M059J (cell line): ENCODE measurements at places on chromosomes 5 and 9. TPM values are rescaled to one million over a fixed set of nuclear protein-coding genes. Genes with fewer than 3 reads are reported as not detected.

DNA sequence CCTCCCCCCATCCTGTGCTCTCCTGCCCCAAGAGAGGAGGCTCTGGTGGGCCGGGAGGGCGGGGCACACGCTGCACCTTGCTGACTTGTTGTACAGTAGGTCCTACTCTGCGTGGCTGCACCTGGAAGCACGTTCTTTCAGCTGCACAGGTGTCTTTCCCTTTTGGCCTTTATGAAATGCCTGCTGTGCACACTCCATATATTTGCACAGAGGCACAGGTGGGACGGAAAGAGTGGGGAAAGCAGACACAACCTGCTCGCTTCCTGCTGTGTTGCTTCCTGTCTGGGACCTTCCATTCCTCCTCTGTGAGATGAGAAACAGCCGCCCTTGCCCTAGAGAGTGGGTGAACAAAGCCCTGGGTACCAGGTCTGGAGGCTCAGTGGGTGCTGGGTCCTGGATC is 4.8 kb downstream of the USP20 start:
- no peak for DNase-seq

DNA sequence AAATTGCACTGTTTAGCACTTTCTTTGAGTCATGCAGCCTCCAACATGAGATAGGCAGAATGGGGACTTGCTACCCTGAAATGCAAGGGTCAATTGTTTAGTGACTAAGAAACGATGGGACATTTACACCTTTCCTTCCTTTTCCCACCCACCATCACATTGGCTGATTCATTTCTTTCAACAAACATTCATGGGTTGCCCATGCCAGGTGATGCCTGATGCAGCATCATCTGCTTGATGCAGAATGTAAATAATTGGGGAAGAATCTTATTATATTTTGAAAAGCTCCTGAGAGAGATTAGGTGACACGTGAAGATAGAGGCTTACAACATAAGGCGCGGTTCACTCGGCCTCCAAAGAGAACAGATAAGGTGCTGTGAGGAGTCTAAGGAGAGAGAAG is 4.5 kb upstream of the TRMT10B start:
- no peak for DNase-seq

- no peak for DNase-seq
These were observed 175.2 kb downstream of the CACNA1B start for GRCh38 chr9:138052635-138053320.

DNA sequence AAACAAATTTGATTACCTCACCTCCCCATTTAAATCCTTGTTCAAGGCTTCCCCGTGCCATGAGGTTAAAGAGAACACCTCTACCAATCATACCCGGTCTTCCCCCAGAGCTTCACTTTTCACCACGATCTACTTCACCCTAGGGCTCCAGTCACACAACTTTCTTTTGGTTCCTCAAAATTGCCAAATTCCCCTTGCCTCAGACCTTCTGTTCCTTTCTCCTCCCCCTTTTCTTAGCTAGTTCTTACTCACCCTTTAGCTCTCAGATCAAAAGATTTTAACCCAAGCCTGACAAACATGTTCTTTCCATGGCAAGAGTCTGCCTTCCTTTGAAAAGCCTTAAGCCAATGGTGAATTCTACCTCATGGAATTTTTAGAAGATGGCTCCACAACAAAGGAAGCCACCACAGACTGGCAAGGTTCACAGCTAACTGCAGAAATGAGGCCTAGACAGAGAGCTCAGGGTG is 56.7 kb downstream of the MAPKAP1 start:
- peak; percentile 84 for DNase-seq

DNA sequence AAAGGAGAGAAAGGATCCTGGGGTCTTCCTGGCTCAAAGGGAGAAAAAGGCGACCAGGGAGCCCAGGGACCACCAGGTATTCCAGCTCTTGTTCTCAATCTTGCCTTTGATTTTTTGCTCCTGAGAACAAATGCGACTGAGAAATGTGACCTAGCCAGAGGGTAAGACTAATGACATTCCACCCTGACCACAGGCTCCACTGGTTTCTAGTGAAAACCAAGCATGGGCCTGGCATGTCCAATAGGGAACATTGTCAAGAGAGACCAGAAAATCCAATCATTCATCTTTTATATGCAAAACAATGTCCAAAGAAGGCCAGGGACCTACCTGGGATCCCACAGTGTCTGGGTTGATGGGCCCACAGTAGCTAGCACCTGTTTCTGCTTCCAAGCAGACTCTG is 50.3 kb upstream of the TGFBR1 start:
- peak; percentile 97 for DNase-seq

- peak; percentile 58 for DNase-seq
These were observed 184.5 kb upstream of the TLE4 start for GRCh38 chr9:79387101-79387835.

DNA sequence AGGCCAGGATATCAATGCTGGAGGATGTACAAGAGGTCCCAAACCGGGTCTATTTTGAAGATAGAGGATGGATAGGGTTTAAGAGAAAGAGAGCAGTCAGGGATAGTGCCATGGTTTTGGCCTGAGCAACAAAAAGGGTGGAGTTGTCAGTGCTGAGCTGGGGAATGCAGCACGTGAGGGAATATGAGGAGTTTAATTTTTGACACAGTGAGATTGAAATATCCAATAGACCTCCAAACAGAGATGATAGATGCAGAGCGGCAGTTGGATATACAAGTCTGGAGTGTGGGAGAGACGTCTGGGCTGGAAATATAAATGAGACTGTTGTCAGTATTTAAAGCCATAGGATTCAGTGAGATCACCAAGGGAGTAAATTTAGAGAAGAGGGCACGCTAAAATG is 136.7 kb upstream of the EFNA5 start:
- no peak for DNase-seq

ANKRD20A1 gene
- total RNA-seq: not detected in 2 replicates

- no peak for DNase-seq
These were observed 96.8 kb downstream of the ALDH1A1 start for GRCh38 chr9:72855890-72856523.

DNA sequence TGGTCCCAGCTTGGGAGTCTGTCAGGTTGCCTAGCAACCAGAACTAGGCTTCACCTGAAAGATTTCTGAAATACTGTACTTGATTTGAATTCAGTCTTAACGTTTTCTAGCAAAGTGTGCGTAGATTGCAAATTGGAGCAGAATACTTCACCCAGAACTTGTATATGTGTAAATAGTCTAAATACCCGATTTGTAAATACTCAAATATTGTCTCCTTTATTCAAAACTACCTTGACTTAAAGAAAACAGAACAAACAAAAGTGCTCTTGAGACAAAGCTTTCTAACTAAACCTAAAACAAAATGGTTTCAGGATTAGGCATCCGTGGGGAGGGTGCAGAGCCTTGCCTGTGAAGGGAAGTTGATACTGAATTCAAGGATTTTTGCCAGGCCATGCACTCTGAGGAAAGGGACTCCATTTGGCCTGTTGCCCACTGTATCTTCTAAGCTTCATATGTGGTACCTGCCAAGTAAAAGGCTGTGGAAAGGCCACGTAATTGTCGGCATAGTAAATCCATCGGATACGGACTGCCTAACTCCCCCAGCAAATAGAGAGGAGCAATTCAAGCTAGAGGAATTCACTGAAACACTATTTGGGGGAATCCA is 744 bp upstream of the HMGCS1 start:
- DNase-seq: peak; percentile 49

NTMT1 gene
- 77.0 and 79.5 TPM in 2 replicates for total RNA-seq

GRCh38 chr5:2899311-2899710 is 147.8 kb upstream of the IRX2 start:
- DNase-seq: no peak

GRCh38 chr5:150211156-150212030 is 21.5 kb downstream of the SLC6A7 start:
- no peak for DNase-seq

DYNC2I2 gene
- total RNA-seq: 94.7 and 137 TPM in 2 replicates

- DNase-seq: no peak
These were observed 7.2 kb downstream of the ALDH7A1 start for GRCh38 chr5:126587551-126588390.

DNA sequence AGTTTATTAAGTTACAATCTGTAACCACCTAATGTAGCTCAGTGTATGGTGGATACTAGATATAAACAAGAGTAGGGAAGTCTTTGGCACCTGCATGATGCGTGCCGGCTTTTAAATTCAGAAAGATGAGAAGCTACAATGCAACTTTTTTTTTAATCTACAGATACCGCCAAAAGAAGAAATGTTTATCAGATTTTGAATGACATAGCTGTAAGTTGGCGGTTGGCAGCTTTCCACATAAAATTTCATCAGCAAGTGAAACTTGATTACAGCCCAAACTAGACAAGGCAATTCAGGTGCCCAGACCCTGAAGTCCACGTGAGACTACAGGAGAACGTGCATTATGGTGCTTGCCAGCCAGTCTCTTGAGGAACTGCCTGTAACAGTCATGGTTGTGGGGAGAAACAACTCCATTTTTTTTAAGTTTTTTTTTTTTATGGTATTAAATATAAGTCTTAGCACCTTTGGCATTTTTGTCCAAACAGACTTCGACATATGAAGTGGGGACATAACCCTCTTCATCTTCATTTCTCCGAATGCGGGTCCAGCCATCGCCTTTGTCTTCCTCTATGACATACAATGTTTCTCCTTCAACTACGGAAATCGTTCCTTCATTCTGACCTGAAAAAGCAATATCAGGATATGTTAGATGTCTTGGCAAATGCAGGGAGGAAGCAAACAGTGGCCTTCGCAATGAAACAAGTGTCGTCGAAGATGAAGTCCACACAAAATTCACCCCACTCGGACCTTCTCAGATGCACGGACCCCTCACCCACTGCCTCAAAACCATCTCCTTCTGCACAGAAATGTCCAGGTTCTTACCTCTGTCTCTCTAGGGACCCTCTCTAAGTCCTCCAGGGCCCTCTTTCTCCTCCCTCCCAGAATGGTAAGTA is 60.4 kb downstream of the USP20 start:
- DNase-seq: no peak

COL15A1 gene
- total RNA-seq: 2.9 and 4.2 TPM in 2 replicates

DNA sequence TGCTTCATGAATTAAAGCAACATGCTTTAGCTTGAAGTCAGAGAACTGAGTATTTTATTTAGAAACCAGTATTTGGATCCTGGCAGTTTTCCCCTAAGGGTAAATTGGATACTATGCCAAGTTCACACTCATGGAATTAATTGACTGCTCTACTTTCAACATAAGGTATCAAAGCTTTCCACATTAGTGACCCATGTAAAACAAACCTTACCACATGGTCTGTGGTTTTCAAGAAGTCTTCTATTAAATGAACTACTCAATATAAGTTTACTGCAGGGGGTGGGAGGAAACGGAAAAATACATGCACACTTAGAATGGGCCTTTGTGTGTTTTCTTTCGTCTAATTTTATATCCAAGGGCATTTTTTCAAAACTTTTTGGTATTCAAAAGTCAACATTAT is 232.0 kb upstream of the FBXL7 start:
- peak; percentile 37 for DNase-seq

KIAA0825 gene
- total RNA-seq: 0.32 and 0.49 TPM in 2 replicates

DNA sequence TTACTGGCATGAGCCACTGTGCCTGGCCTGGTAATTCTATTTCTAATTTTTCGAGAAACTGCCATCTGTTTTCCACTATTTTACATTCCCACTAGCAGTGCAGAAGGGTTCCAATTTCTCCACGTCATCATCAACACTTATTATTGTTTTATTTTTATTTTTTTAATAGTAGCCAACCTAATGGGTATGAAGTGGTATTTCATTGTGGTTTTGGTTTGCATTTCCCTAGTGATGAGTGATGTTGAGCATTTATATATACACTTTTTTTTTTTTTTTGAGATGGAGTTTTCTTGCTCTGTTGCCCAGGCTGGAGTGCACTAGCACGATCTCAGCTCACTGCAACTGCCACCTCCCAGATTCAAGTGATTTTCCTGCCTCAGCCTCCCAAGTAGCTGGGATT is 28.3 kb downstream of the WWC1 start:
- no peak for DNase-seq

FAM81B gene
- 0.54 TPM in 1 of 2 replicates, not detected in the other for total RNA-seq

RASEF gene
- total RNA-seq: 2.5 TPM in 2 replicates

- DNase-seq: no peak
These were observed 265.5 kb downstream of the CWC27 start for GRCh38 chr5:65034029-65034812.

DNA sequence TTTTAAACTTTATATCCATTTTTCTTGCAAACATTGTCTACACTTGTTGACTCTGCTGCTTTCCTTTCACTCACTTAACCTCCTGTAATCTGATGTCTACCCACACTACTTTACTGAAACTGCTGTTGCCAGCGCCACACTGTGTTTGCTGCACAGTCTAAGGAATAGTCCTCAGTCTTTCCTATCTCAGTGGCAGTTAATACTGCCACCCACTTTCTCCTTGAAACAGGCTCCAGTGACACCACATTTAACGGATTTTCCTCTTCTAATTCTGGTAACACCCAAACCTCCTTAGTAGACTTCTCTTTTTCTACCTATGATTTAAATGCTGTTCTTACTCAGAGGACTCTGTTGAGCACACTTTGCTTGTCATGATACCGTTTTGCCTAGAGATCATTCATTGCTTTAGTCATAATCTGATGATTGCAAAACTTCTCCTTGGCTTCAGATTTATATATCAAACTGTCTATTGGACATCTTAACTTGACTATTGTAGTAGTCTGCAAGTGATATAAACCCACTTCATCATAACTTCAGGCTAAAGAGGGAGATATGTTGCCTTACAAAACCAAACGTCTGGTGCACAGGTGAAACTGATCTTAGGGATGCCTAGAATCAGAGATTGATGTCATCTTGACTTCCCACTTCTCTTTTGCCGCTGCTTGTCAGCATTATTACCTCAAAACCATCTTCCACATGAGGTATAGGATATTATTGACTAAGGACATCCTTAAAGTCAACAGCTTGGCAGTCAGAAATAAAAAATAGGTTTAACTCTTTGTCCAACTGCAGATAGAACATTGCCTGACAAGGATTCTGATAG is 94.1 kb downstream of the CDC42SE2 start:
- no peak for DNase-seq

GRCh38 chr9:106697390-106697749 is 165.6 kb upstream of the ZNF462 start:
- DNase-seq: no peak

- DNase-seq: peak; percentile 72
These were observed 708 bp upstream of the CSNK1G3 start for GRCh38 chr5:123511290-123511647.

DNA sequence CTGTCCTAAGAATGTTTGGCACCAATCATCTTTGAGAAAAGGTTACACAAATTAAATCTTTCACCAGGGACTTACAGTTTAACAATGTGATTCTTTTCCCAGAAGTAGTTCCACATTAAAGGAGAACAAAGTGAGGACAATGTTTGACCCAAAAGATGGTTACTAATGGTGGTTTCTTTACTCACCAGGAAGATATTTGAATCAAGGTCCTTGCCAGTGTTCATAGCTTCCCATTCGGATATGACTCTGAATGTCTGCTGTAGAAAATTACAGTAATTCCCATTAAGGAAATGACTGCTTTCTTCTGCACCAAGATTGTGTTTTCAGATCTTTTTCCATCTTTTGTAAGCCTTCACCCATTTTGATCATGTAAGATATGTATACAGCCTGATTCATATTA is 114.6 kb upstream of the ADAMTSL1 start:
- peak; percentile 79 for DNase-seq

GRCh38 chr9:742914-743589 is 98.4 kb upstream of the DMRT1 start:
- no peak for DNase-seq

MCCC2 gene
- 35.9 and 42.8 TPM in 2 replicates for total RNA-seq
